Amniotic epithelial cell (primary cell): ENCODE measurements at places on chromosomes 6 and 20.

DNA sequence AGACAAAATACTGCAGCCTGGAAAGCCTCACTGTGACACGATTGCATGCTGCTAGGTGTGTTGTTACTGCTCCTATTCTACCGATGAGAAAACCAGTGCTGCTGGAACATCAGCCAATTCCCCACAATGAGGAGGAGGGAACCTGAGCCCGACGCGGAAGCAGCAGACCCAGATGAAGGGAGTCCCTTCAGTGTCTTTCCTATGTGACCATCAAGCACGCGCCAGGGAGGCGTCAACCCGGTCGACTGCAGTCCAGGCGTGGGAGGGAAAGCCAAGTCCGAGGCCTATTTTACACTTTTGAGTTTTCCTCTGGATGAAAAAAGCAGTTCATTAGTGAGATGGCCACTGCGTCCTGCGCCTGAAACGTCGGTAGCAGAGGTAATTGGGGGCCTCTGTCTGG is 63.3 kb downstream of the STK35 start:
- no peak for DNase-seq

DNA sequence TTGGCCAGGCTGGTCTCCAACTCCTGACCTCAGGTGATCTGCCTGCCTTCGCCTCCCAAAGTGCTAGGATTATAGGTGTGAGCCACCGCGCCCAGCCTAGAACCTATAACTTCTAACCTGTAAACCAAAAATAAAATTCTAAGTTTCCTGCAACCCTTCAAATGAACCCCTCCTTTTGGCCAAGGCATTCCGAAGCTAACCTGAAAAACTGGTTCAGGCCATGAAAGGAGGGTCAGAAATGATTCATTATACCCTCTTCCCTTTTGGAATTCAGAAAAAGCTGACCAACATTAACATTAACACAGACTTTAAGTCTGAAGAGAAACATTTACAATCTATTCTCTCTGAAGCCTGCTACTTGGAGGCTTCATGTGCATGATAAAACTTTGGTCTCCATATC is 165.1 kb downstream of the TINAG start:
- DNase-seq: no peak

GRCh38 chr6:20846602-20847028 is 312.4 kb downstream of the CDKAL1 start:
- DNase-seq: peak; percentile 78

DNA sequence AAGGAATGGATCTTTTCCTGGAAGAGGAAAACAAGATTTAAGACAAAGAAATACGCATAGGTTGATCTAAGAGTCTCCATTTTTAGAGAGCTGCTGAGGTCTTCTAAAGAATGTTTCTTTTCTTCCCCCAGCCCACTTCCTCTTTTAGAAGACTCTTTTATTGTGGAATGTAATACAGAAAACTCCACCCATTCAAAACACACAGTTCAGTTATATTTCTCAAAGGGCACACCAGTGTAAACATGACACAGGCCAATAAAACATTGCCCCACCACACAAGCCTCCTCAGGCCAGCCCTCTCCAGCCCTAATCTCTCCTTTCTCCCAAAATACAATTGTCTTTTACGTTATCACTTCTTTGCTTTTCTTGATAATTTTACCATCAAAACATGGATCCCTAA is 42.8 kb downstream of the SLC35B3 start:
- DNase-seq: no peak

DNA sequence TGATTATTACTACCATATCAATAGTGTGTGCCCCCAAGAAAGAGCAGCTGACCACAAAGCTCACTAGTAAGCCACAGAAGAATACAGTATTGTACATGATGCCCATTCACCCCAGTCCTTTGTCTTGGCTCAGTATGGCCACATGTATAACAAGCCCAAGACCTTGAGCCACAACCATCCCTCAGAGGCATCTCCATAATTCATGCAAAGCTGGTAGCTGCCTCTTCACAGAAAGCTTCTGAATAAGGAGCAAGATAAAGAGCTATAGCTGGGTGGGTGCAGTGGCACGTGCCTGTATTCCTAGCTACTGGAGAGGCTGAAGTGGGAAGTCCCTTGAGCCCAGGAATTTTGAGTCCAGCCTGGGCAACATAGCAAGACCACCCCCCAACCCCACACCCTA is 4.8 kb upstream of the BTN1A1 start:
- DNase-seq: no peak

- DNase-seq: no peak
Measured at GRCh38 chr6:46061497-46061896, 45.8 kb upstream of the CLIC5 start.

GRCh38 chr6:33140556-33140955 is 51.7 kb downstream of the COL11A2 start:
- DNase-seq: no peak

DNA sequence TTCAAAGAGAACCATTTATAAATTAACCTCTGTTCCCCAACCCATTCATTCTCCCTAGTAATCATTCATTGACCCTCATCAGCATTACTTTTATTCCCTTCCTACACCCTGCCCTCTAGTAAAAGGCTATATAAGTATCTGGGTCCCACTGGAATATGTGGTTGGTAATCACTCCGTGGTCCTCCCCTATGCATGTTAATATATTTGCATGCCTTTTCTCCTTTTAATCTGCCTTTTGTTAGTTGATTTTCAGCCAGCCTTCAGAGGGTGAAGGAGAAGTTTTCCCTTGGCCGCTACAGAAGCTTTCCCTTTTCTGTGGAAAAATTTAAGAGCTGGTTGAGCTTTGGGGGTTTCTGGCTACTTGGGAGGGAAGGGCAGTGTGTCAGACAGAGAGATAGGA is 585.6 kb downstream of the UTRN start:
- DNase-seq: no peak

GRCh38 chr6:35493307-35493983 is 3.4 kb downstream of the TEAD3 start:
- no peak for DNase-seq

DNA sequence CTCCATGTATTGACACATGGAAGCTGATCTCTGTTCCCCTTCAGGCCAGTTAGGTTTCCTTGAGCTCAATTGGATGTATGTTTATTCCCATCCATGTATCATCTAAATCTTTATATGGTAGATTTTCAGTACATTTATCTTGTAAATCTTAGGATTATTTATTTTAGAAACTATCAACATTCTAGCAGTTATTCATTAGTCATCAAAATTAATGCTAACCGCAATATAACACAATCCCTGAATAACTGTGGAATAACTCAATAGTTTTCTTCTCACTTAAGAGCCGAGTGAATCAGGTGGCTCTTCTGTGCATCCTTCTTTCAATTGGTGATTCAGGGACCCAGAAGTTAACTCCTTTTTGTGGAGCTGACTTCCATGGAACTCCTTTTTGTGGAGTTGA is 15.5 kb upstream of the TBX18 start:
- no peak for DNase-seq

DNA sequence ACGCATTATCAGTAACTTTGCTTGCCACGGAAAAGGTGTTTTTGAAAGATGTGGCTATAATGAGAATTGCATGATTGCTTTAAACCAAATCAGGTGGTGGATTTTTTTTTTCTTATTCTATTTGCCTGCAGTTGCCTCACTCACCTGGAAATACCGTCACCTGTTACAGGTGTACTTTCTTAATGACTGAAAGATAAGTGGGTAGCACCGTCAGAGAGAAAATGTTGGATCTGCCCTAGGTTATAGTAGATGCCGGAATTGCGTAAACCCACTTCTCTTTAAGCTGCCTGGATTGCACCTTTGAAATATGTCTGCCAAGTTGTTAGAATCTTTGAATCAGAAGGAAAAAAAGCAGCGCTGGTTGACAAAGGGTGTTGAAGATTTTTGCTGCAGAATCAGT is 68.5 kb downstream of the SH3BGRL2 start:
- no peak for DNase-seq

DNA sequence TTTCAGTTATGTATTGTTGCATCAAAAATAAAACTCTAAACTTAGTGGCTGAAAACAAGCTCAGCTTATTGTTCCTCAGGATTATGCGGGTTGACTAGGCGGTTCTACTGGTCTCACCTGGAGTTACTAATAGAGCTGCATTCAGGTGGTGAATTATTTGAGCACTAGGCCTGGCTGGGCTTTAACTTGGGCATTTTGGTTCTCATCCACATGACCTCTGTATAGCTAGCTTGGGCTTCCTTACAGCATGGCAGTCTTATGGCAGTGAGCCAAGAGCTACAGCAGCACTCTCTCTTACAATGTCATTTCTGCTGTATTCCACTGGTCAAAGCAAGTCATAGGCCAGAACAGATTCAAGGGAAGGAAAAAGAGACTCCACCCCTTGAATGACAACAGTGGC is 1.6 kb downstream of the PGBD1 start:
- peak; percentile 6 for DNase-seq

GRCh38 chr6:30160008-30160784 is 815 bp downstream of the TRIM10 start:
- no peak for DNase-seq

GRCh38 chr6:150466196-150466595 is 97.4 kb downstream of the IYD start:
- DNase-seq: no peak

DNA sequence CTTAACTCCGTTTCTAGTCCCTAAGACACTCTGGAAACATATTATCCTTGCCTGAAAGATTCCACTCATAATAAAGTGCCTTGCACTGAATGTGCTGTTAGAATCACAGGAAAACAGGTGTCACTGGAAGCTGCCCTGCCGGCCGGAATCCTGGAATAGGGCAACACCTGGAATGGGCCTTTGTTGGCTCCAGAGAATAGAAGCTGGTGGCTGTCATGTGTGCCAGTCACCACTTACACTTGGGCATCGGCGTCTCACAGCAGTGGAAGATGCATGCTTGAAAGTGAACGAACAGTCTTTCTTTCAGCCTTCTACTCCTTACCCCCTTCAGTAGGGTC is 90.8 kb upstream of the AFDN start:
- no peak for DNase-seq

DNA sequence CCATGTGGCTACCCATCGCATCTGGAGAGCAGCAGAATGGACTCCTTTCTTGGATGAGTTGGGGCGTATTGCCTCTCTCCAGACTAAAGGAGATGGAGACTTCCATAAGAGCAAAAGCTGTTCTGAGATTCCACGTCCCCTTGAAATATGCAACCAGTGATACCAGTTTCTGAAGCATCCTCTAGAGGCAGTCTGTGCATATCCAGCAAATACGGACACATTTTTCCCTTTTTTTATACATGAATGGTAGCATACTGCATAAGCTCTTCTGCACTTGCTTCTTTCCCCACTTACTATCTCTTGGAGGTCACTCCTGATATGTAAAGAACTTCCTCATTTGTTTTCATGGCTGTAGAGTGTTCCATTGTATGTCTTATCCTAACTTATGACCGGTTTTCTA is 34.6 kb downstream of the TAF8 start:
- no peak for DNase-seq

DNA sequence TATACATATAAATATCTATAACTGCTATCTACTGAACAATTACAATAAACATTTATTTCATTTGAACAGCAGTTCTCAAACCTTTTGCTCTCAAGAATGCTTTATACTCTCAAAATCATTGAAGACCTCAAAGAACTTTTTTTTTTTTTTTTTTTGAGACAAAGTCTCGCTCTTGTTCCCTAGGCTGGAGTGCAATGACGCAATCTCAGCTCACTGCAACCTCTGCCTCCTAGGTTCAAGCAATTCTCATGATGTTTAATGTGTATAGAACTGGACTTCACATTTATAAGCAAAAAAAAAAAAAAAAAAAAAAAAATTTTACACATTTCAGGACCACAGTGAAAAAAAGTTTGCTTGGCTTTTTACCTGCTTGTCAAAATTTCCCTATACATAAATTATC is 11.7 kb downstream of the UBE2V1 start:
- no peak for DNase-seq

DNA sequence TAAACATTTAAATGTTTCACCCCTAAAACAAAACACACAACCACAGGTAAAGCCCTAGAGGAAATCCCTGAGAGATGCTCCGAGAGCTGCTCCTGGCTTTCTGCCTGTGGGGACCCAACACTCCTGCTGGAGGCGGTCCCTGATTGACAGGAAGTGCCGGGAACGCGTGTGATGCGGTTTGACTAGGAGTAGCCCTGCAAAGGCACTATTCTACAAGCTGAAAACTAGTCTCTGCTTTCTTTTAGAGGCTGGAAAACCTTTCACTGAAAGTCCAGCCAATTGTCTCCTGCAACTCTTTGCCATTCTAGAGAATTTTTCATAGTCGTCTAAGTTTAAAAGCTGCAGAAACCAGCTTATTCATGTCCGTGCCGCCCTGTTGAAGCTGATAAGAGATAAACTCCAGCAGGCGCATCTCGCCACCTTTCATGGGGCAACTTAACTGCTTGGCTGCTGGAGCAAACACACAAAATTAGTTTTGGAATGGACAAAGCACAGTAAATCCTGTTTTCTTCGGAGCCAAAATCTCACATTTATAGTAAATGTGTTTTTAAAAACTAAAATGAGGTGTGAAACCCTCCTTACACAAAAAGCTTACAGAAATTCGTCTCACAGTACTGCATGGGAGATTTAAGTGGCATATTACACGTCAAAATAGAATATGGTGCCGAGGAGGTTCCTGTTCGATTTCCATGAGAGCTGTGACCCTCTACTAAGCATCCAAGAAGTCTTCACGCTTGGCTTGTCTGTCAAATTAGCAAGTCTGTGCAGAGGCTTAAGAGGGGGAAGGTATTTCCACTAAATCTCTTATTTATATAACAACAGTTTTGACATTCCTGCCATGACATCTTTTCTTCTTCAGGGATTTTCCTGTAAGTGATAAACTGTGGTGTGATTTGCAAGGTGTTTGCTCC is 46.9 kb downstream of the DACT2 start:
- DNase-seq: no peak

DNA sequence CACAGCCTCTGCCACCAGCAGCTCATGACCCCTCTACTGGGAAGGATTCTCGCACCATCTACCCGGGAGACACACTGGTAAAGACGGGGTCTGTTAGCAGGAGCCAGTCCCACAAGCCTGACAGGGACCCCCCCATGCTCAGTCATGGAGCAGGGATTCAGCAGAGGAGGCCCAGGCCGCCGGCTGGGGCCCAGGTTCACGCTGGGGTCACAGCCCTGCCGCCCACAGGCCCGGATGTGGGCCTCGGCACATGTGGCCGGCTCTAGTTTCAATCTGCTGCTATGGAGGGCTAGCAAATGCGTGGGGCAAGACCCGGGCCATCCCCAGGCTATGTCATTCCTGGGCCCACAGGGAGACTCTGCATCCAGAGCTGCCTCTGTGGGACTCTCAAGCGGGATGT is 25.1 kb downstream of the PXDC1 start:
- DNase-seq: no peak

DNA sequence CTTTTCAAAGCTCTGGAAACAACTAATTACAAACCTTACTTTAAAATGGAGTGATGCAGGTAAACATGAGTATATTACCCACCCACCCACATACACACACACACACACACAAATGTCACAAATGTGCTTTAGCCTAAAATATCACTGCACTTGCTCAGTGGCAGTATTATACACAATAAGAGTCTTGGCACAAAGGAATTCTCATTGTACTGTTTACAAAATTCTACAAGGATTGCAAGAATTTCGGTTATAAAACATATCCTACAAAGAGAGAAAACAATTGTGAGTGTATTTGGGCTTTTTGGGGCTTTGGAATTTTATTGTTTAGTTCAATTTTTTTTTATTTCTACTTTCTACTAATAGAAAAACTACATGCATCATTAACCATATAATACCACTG is 113.2 kb upstream of the BEND6 start:
- DNase-seq: no peak
